Right forelimb (tissue), 1 donor: ENCODE measurements at places on chromosomes 1 and 21.

GRCh38 chr1:46575300-46575699, 23.9 kb upstream of the KNCN start:
- DNase-seq, result no peak

- DNase-seq, result peak; percentile 65
These were observed 105.4 kb downstream of the SLC45A1 start for GRCh38 chr1:8423269-8423691.

DNA sequence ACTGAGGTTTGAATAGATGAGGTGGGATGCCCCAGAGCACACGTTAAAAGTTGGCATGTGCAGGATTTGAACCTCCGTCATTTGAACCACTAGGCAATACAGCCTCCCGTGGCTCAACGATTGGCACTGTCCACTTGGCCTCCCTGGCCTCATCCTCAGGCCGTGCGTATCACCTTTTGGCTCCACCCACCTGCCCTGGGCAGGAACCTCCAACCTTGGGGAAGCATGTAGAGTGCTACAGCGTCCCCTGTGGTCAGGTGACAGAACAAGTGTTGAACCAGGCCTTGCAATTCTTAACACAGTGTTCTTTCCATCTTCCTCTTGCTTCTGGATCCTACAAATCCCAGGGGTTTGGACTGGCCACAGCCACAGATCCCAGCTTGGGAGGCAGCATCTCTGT, 112.6 kb downstream of the PAX7 start:
- DNase-seq, result no peak

- no peak for DNase-seq
These were observed 97.9 kb downstream of the TRIM11 start for GRCh38 chr1:228308628-228309325.

GRCh38 chr1:203059485-203059884, 26.3 kb downstream of the MYOG start:
- no peak for DNase-seq

DNA sequence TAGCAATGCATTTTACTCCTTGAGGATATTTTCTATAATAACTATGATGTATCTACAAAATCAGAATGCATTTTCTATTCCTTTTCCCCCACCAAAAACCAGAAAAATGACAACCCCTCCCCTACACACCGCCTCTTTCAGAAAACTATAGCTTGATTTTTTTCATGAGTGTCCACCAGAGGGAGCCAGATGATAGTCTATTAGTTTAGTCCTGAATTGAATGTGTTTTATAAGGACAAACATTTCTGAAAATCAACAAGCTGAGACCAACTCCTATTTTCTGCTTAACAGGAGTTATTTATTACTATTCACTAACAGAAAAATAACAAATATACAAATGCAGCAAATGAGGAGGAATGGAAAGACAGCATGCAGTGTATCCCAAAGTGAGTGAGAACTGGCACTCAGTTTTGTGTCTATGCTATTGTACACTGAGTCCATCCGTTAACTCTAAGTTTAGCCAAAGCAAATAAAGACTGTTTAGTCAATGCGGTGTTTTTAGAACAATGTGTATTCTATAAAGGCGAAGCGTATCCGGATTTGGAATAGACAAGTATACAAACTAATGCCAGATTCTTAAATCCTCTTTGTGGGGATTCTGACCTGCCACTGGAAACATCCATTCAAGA, 182.6 kb downstream of the VAV3 start:
- DNase-seq, result no peak

DNA sequence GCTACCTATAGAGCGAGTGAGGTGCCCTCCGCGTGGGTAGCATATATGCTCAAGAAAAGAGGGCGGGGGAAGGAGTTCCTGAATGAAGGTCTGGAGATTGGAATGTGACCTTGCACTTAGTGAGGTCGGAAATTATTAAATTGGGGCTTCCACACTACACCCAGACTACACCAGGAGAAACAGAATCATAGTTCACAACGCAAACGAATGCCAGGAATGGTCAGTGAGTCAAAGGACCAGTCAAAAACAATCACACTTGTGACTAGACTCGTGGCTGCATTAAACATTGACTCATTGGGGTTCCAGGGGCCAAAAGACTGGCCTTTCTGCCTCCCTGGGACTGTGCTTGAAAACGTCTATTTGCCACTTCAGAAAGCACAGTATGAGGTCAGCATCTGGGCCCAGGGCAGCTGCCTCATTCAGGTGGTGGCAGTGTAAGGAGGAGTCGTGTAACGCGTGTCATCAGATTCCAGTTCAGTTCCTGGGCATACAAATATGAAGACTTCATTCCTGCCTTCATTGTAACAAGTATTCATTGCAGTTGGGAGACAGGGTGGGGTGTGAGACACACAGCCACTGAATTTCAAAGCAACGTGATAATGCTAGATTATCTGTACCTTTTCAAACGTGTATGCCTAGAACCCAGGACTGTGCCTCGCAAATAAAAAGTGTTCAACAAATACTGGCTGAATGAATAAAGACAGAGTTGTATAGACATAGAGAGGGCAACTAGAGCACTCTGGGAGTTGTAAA, at the start of gene YOD1:
Gene YOD1, minus strand, starts transcription at position 18 of the 753 bp plus-strand sequence. CDS start 178 bp downstream, outside the sequence.
- no peak for DNase-seq

- DNase-seq, result no peak
These were observed 39.4 kb upstream of the CD55 start for GRCh38 chr1:207282058-207282457.

GRCh38 chr1:222772996-222773379, 36.0 kb downstream of the FAM177B start:
- DNase-seq, result no peak

GRCh38 chr1:40386359-40386723, 12.8 kb downstream of the SMAP2 start:
- DNase-seq, result no peak

GRCh38 chr1:163771637-163772036, 449.9 kb downstream of the NUF2 start:
- DNase-seq, result no peak

- DNase-seq, result no peak
These were observed 2.7 kb upstream of the AURKAIP1 start for GRCh38 chr1:1377540-1378205.

DNA sequence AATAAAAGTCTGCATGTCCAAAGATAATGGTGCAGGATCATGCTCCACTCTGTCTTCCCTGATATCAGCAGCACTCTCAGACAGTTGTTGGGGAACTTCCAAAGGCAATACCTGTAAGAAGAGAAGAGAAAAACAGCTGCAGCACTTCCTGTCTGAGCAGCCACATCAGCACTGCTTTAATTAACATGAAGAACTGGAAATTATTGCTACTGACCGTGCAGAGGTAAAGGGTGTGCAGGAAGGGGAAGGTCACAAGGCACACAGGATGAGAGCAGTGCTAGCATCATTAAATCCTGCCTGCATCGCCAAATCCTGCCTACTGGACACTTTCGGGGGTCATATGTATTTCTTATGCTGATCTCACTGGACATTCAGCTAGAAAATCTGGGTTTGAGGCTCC, 379.0 kb downstream of the LMX1A start:
- no peak for DNase-seq

GRCh38 chr1:32883338-32884031, 2.8 kb upstream of the HPCA start:
- no peak for DNase-seq

GRCh38 chr21:18228060-18228739, 16.4 kb upstream of the CHODL start:
- no peak for DNase-seq

DNA sequence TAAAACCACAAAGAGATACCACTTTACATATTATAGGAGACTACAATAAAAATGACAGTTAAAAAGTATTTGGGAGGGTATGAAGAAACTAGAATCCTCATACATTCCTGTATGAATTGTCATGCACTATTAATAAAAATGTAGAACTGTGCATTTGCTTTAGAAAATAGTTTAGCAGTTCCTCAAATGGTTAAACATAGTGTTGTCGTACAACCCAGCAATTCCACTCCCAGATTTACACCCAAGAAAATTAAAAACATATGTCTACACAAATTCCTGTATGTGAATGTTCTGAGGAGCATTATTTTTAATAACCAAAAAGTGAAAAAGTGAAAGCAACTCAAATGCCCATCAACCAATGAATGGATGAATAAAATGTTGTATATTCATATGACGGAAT, 23.1 kb upstream of the PDE4B start:
- DNase-seq, result no peak

- DNase-seq, result no peak
These were observed 110.6 kb upstream of the PLPPR5 start for GRCh38 chr1:99115231-99115630.

GRCh38 chr1:92980732-92981647, 19.7 kb upstream of the DIPK1A start:
- DNase-seq, result no peak
